HS-27A (cell line): ENCODE measurements at places on chromosomes 3 and 15.

GRCh38 chr15:31125061-31125460 lies 23.5 kb upstream of the TRPM1 start:
- no peak for DNase-seq

- DNase-seq: no peak
These were observed 109.9 kb downstream of the PDCD6IP start for GRCh38 chr3:33908250-33908851.

DNA sequence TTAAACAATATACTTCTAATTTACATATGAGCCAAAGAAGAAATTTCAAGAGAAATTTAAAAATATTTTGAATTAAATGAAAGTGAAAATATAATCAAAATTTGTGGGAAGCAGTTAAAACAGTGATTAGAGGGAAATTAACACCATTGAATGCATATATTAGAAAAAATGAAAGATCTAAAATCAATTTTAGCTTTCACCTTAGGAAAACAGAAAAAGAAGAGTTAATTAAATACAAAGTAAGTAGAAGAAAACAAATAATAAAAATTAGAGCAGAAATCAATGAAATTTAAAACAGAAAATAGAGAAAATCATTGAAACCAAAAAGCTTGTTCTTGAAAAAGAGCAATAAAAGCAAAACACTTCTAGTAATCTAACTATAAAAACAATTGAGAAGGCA lies 38.6 kb upstream of the AP3B2 start:
- no peak for DNase-seq

DNA sequence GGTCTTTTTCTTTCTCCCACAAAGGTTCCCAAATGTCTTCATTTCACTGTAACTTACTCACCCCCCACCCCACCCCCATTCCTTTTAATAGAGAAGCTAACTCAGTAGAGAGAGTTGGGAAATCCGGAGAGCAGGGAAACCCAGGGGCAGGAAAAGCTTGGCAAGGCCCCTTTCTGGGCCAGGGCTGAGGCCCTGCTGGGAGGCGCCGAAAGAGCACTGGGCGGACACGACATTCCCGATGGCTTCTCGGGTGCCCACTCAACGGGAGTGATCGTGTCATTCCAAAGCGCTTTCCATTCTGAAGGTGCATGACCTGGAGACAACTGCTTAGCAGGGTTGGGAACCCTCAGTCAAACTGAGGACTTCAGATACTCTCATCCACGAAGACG lies 1.6 kb upstream of the DALRD3 start:
- no peak for DNase-seq

DNA sequence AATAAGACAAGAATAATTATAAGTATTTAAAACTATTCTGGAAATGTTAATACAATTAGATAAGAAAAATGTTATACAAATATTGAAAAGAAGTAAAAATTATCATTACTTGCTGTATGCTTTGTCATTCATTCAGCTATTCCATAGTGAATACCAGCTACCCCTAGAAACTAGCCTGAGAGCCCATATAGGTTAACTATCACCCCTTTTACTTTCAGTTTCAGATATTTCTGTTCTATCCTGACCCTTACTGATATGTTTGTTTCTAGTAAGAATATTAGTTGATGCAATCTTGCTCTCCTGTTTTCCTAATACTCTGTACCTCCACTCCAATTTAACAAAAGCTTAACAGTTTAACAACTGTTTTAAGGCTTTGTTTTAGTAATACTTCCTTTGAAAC lies 31.6 kb downstream of the FAM227B start:
- DNase-seq: no peak

- no peak for DNase-seq
These were observed 21.6 kb downstream of the LIMD1 start for GRCh38 chr3:45616158-45616557.

- no peak for DNase-seq
These were observed 51.5 kb upstream of the SLCO3A1 start for GRCh38 chr15:91801836-91802534.

- no peak for DNase-seq
These were observed 294.5 kb downstream of the NAALADL2 start for GRCh38 chr3:175153595-175153994.

GRCh38 chr3:143081844-143082778 lies 37.5 kb upstream of the CHST2 start:
- DNase-seq: no peak

DNA sequence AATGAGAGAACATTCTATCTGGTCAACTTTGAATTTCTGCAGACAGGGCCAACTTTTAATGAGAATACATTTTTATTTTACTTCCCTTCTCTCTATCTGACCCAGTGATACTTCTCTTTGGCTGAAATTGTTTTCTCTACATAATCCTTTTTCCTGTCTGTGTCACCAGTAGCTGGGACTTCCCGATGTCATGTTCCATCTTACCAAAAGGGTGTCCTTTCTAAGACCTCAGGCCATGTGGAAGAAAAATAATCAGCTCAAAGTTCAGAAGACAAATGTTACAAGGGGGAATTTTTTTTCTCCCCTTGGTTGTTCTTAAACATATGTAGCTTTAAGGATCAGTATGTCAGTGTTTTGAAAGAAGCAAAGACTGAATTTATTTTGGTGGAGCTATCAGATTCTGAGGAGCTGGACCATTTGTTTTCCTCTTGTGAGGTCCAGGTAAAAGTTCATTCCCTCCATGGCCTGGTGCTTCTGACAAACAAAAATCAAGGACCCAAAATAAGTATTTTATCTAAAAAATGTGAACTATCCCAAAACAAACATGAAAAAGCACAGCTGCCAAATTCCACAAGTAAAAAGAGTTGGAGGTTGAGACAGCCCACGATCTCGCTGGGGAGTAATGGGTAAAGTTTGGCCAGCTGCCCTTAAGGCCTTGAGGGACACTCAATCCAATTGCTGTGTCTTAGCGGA lies 859.4 kb upstream of the NR2F2 start:
- DNase-seq: peak; percentile 58

DNA sequence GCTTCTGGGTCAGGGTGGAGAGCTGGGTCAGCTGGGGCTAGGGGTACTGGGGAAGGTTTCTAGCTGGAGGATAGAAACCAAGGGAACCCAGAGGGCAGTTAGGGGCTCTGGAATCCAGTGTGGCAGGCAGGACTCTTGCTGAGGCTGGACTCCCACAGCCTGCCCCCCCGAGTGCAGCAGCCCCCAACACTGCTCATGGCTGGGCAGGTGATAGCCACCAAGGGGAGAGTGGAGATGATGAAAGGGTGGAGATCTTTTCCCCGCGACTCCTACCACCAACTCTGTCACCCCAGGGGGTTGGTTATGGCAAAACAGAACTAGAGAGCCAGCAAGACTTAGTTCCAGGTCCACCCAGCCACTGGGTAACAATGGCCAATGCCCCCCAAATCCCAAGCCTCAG lies 16.9 kb upstream of the LINGO1 start:
- DNase-seq: no peak

- no peak for DNase-seq
These were observed 31.4 kb upstream of the ITPKA start for GRCh38 chr15:41462084-41462795.

GRCh38 chr3:152676810-152677379 lies 158.0 kb upstream of the P2RY1 start:
- no peak for DNase-seq

GRCh38 chr15:68821841-68822381 lies 1.2 kb upstream of the ANP32A start:
- DNase-seq: no peak

- no peak for DNase-seq
These were observed 28.9 kb downstream of the FOXP1 start for GRCh38 chr3:71554649-71555048.

DNA sequence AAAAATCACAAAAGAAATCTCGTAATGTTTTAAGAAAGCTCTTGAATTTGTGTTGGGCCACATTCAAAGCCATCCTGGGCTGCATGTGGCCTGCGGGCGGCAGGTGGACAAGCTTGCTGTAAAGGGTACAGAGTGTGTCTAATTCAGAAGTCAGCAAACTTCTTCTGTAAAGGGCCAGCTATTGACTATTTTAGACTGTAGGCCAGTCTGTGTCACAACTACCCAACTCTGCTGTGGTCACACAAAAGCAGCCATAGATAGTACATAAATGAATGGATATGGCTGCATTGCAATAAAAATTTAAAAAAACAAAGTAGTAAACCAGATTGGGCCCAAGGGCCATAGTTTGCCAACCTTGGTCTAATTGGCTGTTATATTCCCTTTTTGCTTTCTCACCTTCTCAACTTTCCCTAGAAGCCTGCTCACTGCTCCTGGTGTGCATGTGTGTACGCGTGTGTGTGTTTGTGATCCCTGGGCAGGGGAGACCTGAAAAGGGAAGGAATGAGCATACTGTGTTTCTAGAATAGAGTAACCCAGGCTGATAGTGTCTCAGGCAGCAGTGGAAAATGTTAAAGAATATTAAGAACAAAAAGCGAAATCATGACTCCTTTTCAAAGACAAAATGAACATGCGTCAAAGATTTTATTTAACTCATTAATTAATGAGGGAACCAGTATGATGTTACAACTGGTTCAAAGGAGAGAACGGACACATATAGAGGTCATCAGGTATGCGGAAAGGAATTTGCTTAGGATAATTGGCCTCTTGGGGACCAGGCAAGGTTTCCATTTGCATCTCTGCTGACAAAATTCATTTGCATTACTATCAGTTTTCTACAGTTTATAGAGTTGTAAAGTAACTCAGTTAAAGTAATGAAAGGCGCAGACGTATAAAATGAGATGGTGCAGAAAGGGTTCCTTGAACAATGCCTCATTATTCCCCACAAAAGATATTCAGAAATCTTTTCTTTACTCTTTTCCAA lies 248.0 kb downstream of the THSD4 start:
- no peak for DNase-seq

- no peak for DNase-seq
These were observed 809 bp downstream of the RBP1 start for GRCh38 chr3:139538733-139539132.

- DNase-seq: no peak
These were observed 99.8 kb downstream of the MECOM start for GRCh38 chr3:169563775-169564059.

GRCh38 chr3:44825264-44825925 lies 36.3 kb upstream of the TMEM42 start:
- no peak for DNase-seq

DNA sequence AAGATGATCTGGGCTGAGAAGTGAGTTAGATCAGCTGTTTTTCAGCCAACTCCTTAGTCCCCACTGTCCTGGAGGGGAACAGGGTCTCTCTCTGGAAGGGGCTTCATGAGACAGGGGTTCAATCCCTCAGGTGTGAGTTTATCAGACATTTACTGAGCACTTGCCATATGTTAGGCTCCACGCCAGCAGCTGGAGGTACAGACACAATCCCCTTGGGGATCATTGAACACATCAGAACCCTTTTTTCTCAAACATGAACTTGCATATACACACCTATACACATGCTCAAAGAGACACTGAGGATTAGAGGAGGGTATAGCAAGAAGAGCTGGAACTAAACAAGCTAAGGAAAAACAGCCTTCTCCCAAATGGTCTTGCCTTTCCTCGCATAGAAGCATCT lies 5.5 kb upstream of the BMF start:
- DNase-seq: no peak

GRCh38 chr3:189166321-189166720 lies 5.5 kb upstream of the TPRG1 start:
- DNase-seq: no peak

- no peak for DNase-seq
These were observed 19.1 kb upstream of the KLF13 start for GRCh38 chr15:31307270-31308184.

- no peak for DNase-seq
These were observed 307.1 kb upstream of the SEMA6D start for GRCh38 chr15:47410247-47410646.

GRCh38 chr15:29689287-29689986 lies 132.8 kb downstream of the TJP1 start:
- DNase-seq: no peak

- no peak for DNase-seq
These were observed 23.7 kb downstream of the TNK2 start for GRCh38 chr3:195884691-195885035.

DNA sequence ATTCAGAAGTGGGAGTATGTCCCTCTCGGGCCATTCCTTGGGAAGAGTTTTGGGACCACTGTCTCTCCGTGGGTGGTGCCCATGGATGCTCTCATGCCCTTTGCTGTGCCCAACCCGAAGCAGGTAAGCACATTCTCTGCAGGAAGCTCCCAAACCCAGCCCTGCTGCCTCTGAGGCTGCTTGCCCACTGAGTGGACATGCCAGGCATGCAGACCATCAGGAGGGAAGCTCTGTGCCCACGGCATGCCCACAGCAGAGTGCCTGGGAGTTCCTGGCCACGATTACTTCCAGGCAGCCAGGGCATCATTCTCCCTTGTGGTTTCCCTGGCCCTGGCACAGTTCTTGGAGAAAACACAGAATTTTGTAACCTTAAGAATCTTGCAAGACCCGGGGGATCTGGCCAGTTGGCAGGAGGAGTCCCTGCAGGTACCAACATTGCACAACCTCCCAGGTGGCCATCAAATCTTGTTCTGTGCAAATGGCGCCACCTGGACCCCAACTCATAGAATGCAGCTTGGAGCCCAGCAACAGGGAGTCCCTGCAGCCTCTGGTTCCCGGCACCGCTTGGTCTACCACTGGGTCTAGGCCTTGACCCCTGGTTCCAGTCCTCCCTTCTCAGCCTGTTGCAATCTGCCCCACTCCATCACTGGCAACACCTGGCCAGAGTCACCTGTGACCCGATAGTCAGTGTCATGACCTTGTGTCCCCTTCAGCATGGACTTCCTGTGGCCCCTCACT lies 20.4 kb downstream of the FAH start:
- no peak for DNase-seq

- DNase-seq: no peak
These were observed 162.1 kb upstream of the BHLHE40 start for GRCh38 chr3:4817128-4817527.
